Peyer's patch (tissue), 4 donors: ENCODE measurements at places on chromosomes 5 and 9. TPM values are rescaled to one million over a fixed set of nuclear protein-coding genes. Genes with fewer than 3 reads are reported as not detected.

RANBP3L gene
- not detected for total RNA-seq

DNA sequence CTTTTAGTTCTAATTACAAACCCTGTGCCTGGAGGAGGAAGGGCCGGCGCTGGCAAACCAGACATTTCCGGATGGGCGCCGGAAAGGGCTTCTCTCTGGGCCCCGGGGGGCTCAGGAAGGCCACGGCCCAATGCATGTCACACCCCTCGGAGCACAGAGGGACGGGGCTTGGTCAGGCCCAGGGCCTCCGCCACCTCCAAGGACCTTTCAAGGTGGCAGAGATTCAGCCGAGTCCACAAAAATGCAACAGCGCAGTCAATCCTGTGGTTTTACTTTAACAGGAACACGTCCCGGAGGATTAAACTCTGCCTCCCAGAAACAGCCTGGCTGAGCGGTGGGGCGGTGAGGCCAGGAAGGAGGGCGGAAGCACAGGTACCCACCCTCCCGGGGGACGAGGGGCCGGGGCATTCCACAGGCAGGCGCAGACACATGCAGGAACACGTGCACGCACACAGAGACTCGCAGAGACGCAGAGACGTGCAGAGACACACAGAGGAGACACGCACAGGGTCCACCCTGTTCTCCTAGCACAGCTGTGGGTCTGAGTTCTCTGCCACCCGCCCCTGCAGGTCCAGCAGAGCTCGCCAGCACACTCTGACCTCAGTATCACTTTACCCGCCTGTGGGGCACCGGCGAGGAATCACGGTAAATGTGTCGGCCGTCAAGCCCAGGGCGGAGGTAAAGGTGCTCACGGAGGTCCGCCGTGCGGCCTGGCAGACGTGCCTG, 23.0 kb downstream of the SLC9A3 start:
- DNase-seq = no peak

PCDHA12 gene
- 0.27 TPM for total RNA-seq

NRG2 gene
- total RNA-seq = not detected

GRCh38 chr9:34957492-34958410, at the start of gene PHF24:
TSS of gene PHF24 (plus strand) at chr9:34958285. CDS start at chr9:34971299, 13,014 bp downstream.
- DNase-seq = no peak

GRCh38 chr5:135492319-135492626, 40.1 kb upstream of the TIFAB start:
- no peak for DNase-seq

IL13 gene
- total RNA-seq = not detected

DNA sequence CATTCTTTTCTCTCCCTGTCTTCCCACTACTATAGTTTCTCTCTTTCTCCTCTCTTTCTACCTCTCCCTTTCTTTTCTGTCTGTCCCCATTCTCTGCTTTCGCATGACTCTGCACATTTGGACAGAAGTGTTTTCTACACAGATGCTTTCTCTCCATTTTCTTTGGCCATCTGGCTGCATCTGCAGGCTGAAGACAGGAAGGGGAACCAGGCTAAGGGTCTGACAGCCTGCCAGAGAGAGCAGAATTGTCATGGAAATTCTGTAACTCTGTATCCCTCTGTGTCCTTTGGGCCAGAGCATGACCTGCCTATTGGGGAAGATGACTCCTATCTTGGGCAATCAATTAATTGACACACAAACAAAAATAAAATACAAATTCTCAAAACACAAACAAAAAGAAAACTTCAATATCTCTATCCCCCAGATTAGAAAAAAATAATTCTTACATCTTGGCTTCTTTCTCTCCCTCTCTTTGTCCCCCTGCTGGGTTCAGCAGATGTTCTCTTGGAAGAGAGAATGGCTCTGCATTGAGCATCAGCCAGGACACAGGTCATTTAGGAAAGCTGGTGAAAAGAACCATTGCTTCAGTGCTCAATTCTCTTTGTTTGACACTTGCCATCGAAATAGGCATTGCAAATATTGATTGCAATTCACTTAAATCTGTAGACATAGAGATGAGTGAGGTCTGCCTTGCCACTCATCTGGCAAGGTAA, 415.9 kb upstream of the KLF4 start:
- DNase-seq = no peak

ENC1 gene
- 32.2 TPM for total RNA-seq

GRCh38 chr5:177317959-177318377, 6.3 kb upstream of the MXD3 start:
- DNase-seq = peak; percentile 70

PCSK1 gene
- total RNA-seq = 4.7 TPM

HAVCR1 gene
- not detected for total RNA-seq

DNA sequence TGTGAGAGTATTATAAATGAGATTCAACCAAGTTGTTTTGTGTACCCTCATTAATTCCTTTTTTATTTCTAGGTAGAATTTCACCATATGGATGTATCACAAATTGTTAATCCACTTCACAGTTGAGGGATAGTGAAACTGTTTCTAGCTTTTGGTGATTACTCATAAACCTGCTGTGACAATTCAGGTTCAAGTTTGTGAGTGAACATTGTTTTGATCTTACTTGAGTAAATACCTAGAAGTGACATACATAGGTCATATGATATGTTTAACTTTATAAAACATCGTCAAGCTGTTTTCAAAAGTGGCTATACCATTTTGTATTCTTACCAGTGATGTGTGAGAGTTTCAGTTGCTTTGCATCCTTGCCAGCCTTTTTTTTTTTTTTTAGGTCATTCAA, 112.9 kb downstream of the CAMK4 start:
- DNase-seq = no peak

- DNase-seq = no peak
These were observed 326.9 kb upstream of the WWC1 start for GRCh38 chr5:167964529-167964928.

GRCh38 chr9:21336457-21336856, 1.3 kb upstream of the KLHL9 start:
- no peak for DNase-seq

DNA sequence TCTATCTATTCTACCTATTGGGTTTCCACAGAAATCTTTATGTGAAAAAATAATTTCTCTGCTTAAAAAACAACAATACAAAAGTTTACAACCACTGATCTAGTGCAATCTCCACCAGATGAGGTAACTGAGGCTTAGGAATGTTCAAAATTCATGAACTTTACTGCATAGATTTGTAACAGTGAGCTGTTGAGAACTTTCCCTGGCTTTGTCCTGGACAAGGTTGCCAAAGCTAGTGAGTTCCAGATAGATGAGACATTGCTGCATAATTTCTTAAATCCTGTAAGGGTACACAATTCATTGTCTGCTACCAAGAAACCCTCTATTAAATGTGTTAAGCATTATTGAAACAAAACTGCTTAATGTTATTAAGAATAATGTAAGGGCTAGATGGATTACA, 102.7 kb downstream of the OSMR start:
- no peak for DNase-seq

- DNase-seq = peak; percentile 53
These were observed 137.1 kb downstream of the FGF1 start for GRCh38 chr5:142548739-142549275.

SETD9 gene
- total RNA-seq = 11.7 TPM

GRCh38 chr9:34830068-34830467, 120.1 kb upstream of the CCL21 start:
- DNase-seq = no peak

- no peak for DNase-seq
These were observed 22.3 kb downstream of the PDE8B start for GRCh38 chr5:77232574-77233358.

GRCh38 chr5:142545650-142546322, 140.1 kb downstream of the FGF1 start:
- no peak for DNase-seq

DNA sequence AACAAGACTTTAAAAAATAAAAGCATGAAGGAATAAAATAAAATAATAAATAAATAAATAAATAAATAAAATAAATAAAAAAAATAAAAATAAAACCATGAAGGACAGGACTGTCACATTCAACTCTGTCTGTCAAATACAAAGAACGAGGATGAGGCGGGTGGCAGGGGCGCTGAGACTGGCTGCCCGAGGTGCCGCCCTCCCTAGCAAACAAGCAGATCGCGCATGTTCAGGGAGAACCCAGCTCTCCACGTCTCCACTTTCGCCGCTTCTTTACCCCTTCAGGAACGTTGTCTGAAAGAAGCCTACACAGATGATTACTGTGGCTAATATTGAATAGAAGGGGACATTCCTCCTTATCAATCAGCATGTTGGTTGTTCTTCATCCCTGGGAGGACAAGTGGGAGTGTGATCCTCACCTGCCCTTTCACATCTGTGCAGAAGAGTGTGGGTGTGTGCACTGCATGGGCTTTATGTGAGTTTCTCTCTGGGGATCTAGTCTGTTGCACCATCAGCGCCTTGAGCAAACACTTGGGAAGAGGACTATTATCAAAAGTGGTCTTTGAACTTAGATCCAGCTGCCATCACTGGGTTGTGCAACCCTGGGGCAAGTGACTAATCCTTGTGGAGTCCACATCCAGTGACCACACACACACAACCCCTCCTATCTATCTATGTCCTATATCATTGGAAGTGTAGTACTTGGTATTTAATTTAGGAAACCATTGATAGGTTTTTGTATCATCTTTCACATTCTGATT, 399.2 kb downstream of the IRX2 start:
- DNase-seq = no peak

- no peak for DNase-seq
These were observed 1.8 kb downstream of the ACTL7A start for GRCh38 chr9:108863891-108864290.

GRCh38 chr5:100757618-100758017, 145.5 kb downstream of the ST8SIA4 start:
- no peak for DNase-seq

CCNJL gene
- 12.9 TPM for total RNA-seq

GRCh38 chr9:127877566-127877998, at the start of gene AK1:
TSS of gene AK1 (minus strand) at chr9:127877675. CDS start at chr9:127874617, 3,058 bp downstream.
- DNase-seq = no peak

DNA sequence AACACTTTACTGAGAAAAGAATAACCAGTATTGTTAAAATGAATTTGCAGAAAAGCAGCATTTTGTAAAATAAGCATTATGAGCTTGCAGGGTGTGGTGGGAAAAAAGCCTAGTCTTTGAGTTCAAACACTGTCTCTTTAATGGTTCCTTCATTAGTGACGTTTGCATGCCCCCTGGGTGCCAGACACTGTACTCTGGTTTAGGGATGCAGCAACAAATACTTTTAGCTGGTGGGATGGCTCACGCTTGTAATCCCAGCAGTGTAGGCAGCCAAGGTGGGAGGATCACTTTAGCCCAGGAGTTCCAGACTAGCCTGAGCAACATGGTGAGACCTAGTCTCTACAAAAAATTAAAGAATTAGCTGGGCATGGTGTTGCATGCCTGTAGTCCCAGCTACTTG, 62.3 kb downstream of the MAST4 start:
- no peak for DNase-seq
